ENCODE measurements at places on chromosomes 4 and X.

DNA sequence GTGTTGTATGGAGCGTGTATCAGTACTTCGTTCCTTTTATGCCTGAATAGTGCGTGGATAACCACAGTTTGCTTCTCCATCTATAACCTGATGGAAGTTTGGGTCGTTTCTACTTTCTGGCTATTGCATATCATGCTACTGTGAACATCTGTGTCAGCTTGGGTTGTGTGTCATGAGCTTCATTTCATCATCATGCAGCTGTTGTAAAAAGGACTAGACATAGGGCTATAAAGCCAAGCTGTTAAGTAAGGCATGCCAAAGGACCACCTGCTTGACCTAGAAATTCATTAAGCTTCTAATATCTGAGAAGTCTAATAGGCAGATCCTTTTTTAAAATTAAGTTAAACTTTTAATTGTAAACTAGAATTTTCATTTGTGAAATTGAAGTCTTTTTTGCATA is 18.4 kb downstream of the SMS start:
- no peak for DNase-seq

GRCh38 chrX:155888139-155888538 is 7.0 kb downstream of the VAMP7 start:
- DNase-seq, result no peak

DNA sequence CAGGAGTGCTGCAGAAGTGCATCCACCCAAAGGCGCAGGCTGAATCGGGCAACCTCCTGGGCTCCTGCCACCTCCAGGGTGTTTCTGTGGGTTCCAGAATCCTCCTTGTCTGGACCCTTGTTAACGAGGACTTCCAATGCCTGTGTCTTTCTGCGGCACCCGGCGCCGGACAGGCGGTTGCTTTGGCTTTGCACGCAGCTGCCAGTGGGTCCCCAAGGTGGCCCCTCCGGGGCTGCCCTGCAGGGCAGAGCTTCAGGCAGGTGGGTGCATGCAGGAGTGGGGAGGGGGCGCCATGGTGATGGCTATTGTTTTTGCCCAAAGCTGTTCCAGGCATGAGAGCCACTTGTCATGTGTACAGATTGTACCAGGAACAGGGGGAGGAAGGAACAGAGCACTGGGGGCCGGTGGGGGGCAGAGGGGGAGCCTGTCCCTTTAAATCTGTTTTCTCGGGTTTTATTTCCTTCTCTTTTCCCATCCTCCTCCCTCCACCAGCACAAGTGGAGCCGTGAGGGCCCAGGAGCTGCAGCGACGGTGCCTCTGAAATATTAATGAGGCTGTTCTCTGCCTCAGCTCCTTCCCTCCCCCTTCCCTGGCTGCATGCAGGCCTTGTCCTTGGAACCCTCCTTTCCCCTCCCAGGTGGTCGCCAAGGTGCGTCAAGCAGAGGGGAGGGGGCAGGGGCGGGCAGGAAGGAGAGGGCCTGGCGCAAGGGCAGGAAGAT is 13.1 kb downstream of the ATP2B3 start:
- DNase-seq, result no peak

GRCh38 chrX:6645216-6645615 is 110.3 kb upstream of the VCX3A start:
- no peak for DNase-seq

- DNase-seq, result no peak
Observed at GRCh38 chr4:145888393-145888792, 50.2 kb downstream of the ZNF827 start.

GRCh38 chr4:147765121-147765529 is 33.2 kb downstream of the ARHGAP10 start:
- DNase-seq, result no peak

DNA sequence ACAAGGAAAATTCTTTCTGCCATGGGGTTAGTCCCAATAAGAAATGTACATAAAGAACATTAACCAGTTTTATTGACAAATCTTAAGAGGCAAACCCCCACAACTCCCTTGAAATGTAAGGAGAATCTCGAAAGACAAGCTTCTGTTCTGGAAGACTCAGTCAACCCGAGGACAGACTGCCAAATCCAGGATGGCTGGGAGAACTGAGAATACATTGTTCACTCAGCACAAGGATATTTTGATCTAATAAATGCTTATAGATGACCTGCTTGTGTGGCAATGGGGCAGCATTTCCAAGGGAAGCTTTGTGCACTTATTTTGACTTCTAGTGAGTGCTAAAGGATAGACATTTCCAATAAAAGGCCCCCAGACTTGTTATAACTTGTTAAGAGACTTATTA is 280.4 kb downstream of the DHX15 start:
- DNase-seq, result no peak

GRCh38 chrX:50211510-50211909 is 6.9 kb downstream of the CCNB3 start:
- no peak for DNase-seq

DNA sequence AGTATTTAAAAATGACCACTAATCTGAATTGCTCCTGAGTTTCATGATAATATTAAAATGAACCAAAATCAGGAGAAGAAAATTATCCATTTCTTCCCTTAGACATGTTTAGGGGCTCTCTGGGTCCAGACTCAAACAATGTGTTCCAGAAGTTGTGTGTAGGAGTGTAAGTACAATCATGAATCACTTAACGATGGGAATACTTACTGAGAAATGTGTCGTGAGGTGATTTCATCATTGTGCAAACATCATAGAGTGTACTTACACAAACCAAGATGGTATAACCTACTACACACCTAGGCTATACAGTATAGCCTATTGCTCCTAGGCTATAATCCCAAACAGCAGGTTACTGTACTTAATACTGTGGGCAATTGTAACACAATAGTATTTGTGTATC is 74.8 kb downstream of the STPG2 start:
- DNase-seq, result no peak

GRCh38 chrX:15292861-15293260 is 22.6 kb downstream of the ASB11 start:
- no peak for DNase-seq

DNA sequence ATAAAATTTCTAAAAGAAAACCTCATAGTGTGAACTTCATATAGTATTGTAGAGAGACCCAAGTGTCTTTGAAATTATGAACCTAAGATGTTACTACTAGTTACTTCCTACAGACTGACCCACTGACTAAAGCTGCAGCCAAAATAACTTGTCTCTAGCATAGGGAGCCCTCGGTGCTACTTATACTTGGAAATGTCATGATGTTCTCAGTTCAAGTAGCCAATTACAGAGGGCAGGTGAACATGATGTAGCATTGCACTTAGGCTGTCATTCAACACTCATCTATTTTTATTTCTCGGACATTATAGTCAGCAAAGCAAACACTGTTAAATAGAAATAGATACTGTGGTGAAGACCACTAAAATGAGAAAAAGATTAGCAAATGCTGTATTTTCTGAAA is 165.6 kb downstream of the AREG start:
- no peak for DNase-seq

DNA sequence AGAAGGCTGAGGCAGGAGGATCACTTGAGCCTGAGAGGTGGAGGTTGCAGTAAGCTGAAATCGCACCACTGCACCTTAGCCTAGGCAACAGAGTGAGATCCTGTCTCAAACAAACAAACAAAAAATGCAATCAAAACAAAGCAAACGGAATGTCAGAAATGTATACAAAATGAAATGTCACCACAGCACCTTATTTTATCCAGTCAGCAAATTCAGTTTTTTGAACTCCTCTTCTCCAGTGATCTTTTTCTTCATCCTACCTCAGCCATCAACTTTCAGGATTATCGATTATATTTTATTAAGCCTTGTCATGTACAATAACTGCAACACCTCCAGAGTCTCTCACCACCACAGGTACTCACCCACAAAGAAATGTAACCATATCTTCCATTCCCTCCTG is 31.1 kb upstream of the HPGDS start:
- no peak for DNase-seq

- DNase-seq, result no peak
Observed at GRCh38 chrX:31969714-31970113, 897.9 kb upstream of the FTHL17 start.

GRCh38 chr4:119100655-119101054 is 35.0 kb upstream of the MYOZ2 start:
- no peak for DNase-seq

GRCh38 chr4:3825530-3825929 is 59.3 kb downstream of the ADRA2C start:
- no peak for DNase-seq

DNA sequence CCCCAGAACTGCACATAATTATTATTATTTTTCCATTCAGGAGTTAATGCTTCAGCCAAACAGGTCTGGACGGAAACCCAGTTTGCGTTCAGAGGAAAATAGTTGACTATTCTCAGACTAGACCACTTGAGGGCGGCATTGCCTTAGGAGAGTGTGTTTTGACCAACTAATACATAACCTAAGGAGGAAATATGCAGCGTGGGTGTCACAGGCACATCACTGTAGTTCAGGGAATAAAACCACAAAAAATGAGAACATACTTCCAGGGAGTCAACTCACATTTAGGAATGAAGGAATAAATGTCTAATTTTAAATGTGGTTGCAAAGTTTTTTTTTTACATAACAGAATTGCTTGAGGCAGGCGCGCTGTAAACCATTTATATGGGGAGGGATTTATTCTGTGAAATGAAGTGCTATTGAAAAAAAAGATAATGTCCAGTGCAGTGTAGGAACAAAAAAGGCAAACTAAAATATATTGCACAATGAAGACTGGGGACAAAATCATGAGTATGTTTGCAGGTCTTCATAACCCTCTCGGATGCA is 93.3 kb downstream of the SYNPO2 start:
- DNase-seq, result peak; percentile 38

GRCh38 chr4:98203332-98204235 is 57.6 kb upstream of the RAP1GDS1 start:
- no peak for DNase-seq

- no peak for DNase-seq
Observed at GRCh38 chrX:22122510-22122909, 90.4 kb downstream of the PHEX start.

Data from CD4-positive, alpha-beta T cell treated with Interleukin-15 for 1 hour (primary cell).